ENCODE measurements at places on chromosomes 2 and 18.

DNA sequence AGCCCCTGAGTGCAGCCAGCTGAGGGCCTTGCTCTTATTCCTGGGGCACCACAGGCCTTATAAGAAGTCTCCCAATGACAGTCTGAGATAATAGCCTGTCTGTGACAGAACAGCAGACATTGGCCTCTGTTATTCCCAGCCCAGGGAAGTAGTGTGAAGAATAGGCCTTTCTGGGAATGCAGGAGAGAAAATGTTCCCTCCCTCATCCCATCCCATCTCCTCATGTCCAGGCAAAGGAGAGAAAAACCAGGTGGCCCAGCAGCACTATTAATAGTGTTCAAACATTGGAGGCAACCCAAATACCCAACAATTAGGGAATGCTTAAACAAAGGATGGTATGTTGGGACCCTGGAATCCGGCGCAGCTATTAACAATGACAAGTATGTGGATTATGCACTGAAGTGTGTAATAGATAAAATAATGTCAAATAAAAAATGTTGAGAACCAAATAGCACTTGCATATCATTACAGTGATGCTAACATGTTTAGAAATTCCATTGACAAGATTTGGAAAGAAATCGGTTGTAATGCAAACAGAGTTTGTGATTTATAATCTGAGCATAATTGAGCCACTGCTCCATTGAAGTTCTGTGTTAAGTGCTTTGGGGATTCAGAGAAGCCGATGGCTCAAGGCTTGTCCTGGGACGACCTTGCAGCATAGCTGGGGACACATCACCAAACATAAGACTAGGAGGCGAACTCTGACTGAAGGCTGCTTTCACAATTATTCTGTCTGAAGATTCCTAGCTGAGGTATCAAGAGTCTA is 69.3 kb downstream of the LBH start:
- DNase-seq, result no peak

- no peak for DNase-seq
These were observed 3.0 kb downstream of the ACOXL start for GRCh38 chr2:110735366-110735765.

DNA sequence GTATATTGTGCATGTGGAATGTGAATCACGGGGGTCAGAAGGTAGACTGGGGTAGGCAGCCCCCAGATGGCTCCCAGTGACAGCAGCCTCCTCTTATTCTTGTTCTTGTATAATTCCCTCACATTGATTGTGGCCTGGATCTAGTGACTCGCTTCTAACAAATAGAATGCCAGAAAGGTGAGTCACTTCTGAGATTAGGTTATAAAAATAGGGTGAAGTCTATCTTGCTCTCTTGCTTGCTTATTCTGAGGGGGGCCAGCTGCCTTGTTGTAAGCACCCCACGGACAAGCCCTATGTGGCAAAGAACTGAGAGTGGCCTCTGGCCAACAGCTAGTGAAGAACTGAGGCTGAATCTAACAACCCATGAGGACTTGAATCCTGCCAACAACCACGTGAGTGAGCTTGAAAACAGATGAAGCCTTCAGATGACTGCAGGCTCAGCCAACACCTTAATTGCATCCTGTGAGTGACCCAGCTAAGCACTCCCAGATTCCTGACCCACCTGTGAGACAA is 15.6 kb upstream of the RMND5A start:
- DNase-seq, result no peak

- no peak for DNase-seq
These were observed 40.8 kb upstream of the ROCK2 start for GRCh38 chr2:11385216-11385615.

DNA sequence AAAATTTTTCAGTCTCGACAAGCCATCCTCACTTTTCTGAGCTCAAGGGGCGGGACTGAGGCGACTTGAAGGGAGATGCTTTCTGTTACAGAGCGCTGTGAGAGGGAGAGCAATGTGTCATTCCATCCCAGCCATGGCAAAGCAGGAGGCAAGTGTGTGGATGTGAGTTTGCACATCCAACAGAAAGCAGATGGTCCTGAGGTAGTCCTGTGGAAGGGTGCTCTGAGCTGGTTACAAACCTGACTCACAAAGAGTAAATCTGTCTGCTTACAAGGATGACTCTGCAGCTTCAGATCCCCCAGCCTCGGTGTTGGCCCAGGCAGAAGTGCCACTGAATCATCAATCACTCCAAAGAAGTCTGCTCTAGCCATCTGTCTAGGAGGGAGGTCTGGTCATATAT is 482.0 kb upstream of the DCC start:
- no peak for DNase-seq

DNA sequence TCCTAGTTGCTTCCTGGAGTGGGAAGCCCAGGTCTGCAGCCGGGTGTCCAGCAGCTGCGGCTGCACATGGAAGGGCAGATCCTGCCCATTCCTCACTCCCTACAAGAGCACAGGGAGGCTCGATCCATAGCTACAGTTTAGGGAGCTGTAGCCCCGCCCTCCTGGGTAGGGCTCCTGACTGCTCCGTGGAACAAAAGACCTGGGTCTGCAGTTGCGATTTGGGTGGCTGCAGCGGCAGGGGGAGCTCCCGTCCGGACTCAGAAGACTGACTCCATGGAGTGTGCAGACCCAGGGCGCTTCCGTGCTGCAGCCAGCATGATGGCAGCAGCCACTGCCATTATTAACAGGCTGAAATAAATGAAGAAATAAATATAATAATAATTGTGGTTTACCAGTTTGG is 157.3 kb downstream of the CTNNA2 start:
- no peak for DNase-seq

Data from stimulated activated CD4-positive, alpha-beta T cell treated with anti-CD3 and anti-CD28 coated beads, Interleukin-4, amount 100 ng/mL, for 4 hours (primary cell).